ENCODE measurements at places on chromosomes 6 and 20.

DNA sequence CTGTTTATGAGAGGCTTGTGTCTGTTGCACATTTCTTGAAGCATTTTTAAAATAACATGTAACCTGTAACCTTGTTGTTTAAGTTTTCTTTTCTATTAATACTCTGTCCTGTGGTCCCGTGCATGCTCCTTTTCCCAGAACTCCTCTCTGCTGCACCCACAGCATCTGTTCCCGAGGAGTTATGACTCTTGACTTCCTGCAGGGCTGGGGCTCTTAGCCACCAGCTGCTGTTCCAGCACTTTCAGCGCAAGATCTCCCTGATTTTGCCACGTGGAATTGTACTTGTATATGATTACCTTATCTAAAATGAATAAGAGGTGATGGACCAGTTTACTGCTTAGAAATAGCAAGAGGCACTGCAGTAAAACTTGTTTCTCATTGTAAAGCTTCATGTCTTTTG lies 150.6 kb downstream of the QKI start:
- DNase-seq: no peak

DNA sequence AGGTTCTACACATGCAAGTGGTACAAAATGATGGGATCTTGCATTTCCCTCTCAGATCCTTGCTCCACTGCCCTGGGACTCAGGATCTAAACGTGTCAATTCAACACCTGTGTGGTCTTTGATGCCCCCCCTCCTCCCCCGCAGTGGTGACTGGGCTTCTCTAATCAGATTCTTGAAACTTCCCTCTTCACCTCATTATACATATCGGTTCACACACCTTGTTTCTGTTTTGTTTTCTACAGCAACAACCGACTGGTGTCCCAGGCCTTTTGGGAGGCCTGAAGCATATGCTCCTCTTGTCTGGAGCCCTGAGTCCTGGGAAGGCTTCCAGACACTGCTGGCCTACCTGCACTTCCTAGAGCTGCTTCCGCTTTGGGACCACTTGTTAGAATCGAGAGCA lies 20.0 kb downstream of the SAMD3 start:
- DNase-seq: no peak

GRCh38 chr6:131167773-131168172 lies 32.5 kb downstream of the AKAP7 start:
- no peak for DNase-seq

DNA sequence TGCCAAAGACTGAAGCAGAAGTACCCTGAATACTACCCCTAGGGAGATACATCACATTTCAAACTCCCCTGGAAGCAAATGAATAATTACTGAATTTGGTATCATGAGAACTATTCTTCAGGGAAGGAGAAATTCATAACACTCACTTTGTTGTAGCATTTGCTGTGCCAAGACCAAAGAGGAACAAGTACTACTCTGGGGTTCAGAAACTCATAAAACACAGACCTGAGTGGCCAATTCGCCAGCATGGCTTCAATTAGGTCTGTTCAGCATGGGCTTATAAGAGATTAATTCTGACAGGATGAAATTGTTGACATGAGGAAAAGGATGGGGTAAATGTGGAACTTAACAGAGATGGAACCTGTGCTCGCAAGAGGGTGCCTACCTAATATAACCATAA lies 6.5 kb downstream of the ELOVL5 start:
- DNase-seq: no peak

Data from activated T-cell treated with anti-CD3 and anti-CD28 coated beads, Interleukin-2, amount 50 U/mL, for 1 hour (primary cell).